ENCODE measurements at places on chromosomes 7 and 10. TPM values are rescaled to one million over a fixed set of nuclear protein-coding genes. Genes with fewer than 3 reads are reported as not detected.

The UCMA gene
- not detected for total RNA-seq

The KIN gene
- 14.4 TPM for total RNA-seq

The SFTPA1 gene
- not detected for total RNA-seq

The EIF5AL1 gene
- 0.28 TPM for total RNA-seq

The ZNF679 gene
- total RNA-seq: not detected

The NODAL gene
- not detected for total RNA-seq

The AZGP1 gene
- not detected for total RNA-seq

DNA sequence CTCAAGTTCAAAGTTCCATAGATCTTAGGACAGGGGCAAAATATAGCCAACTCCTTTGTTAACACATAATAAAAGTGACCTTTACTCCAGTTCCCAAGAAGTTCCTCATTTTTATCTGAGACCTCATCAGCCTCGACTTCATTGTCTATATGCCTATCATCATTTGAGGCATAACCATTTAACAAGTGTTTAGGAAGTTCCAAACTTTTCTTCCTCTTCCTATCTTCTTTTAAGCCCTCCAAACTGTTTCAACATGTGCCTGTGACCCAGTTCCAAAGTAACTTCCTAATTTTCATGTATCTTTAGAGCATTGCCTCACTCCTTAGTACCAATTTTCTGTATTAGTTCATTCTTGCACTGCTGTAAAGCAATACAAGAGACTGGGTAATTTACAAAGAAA lies 569.1 kb downstream of the ANKRD7 start:
- no peak overlapping the region for H3K4me3 ChIP-seq
- no peaks in the 10 kb centered on the region for H3K27me3 ChIP-seq
- H3K27ac ChIP-seq: no peak overlapping the region

- H3K4me3 ChIP-seq: no peak overlapping the region
- H3K27ac ChIP-seq: no peak overlapping the region
- H3K36me3 ChIP-seq: no peaks in the 10 kb centered on the region
Observed at GRCh38 chr10:48541144-48541795, 63.6 kb downstream of the ARHGAP22 start.

DNA sequence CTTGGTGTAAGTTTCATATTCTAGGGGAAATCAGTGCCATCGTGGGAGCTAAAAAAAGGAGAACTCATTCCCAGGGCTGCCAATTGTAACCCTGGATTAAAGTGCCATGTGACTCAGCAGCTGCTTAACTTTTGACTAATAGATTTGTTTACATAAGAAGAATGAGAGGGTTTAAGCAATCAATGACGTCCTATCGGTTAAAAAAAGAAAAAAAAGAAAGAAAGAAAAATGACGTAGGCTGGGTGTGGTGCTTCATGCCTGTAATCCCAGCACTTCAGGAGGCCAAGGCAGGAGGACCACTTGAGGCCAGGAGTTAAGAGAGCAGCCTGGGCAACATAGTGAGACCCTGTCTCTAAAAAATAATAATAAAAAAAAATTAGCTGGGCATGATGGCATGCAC lies 116.2 kb upstream of the AFAP1L2 start:
- no peak overlapping the region for H3K4me3 ChIP-seq
- DNase-seq: peak; percentile 81
- no peaks in the 10 kb centered on the region for H3K27me3 ChIP-seq
- peaks cover 2% of the 10 kb centered on the region for H3K36me3 ChIP-seq
- no peak overlapping the region for H3K27ac ChIP-seq

GRCh38 chr7:84193747-84194146 lies 842 bp downstream of the SEMA3A start:
- H3K27me3 ChIP-seq: no peaks in the 10 kb centered on the region
- H3K27ac ChIP-seq: no peak overlapping the region

- no peaks in the 10 kb centered on the region for H3K27me3 ChIP-seq
- no peaks in the 10 kb centered on the region for H3K36me3 ChIP-seq
- peaks cover 12% of the 10 kb centered on the region for H3K4me1 ChIP-seq
- DNase-seq: no peak
- H3K4me3 ChIP-seq: no peak overlapping the region
- H3K27ac ChIP-seq: no peak overlapping the region
Observed at GRCh38 chr7:45977256-45977780, 56.2 kb upstream of the IGFBP3 start.

DNA sequence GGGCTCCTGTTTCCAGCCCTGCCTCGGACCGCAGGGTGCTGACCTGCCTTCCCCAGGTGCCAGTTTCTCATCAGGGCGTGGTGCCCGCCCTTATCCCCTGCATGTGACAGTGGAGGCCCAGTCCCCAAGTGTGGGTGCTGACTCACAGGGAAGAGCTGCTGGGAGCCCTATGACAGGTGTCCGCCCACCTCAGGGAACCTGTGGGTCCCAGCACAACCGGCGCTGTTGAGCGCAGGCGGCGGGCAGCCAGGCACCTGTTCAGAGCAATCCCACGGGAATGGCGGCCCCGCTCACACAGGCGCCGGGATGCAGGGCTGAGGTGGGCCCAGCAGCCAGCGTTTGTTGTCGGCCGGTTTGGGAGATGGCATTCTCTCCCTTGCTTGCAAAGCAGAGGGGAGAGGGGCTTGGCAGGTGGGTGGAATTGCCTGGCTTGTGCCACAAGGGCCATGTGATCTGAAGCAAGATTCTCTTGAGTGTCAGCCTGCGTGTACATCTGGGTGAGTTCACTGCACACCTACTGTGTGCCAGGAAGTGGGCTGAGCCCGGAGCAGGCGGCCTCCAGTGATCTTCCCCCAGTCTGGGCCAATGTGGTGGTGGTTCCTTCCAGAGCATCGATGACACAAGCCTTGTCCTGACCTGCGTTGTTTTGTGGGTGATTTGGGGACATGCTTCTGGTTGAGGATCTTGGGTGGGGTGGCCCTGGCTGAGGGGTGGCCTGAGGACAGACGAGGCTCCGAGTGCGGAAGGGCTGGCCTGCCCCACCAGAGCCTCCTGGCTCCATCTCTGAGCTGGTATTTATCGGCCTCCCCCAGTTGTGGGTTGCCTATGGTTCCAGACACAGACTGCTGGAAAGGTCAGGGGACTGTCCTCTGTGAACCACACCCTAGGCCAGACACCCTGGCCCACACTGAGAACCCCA lies 2.4 kb downstream of the PWWP2B start:
- DNase-seq: no peak
- H3K27me3 ChIP-seq: no peaks in the 10 kb centered on the region
- H3K4me3 ChIP-seq: no peak overlapping the region
- no peak overlapping the region for H3K27ac ChIP-seq
- no peaks in the 10 kb centered on the region for H3K36me3 ChIP-seq

DNA sequence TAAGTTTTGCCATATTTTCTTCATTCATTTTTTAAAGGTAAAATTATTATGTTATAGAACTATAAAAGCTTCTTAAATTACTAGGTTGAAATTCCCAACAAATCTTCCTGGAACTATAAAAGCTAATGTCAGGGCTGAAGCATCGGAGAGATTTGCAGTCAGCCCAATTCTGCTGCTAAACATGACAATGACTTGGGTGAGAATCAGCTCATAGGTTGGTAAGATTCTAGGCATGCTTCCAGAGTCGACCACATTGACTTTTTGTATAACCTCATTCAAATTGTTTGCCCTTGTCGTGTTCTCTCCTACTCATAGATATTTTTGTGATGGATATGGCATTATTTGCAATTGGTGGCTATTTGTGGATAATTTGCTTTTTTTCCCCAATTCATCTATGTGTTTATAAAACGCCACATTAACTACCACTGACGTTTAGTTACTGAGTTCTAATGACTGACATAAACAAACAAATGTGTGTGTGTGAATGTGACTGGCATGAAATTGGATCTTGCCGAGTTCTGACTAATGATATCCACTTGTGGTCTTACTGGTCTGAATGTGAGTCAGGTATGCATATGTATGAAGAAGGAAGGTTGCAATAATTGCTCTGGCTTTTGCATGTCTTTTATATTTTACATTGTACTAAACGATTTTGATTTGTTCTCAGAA lies 579.8 kb downstream of the PARD3 start:
- no peak for DNase-seq
- no peak overlapping the region for H3K4me3 ChIP-seq
- H3K36me3 ChIP-seq: no peaks in the 10 kb centered on the region
- no peaks in the 10 kb centered on the region for H3K4me1 ChIP-seq
- H3K27ac ChIP-seq: no peak overlapping the region

DNA sequence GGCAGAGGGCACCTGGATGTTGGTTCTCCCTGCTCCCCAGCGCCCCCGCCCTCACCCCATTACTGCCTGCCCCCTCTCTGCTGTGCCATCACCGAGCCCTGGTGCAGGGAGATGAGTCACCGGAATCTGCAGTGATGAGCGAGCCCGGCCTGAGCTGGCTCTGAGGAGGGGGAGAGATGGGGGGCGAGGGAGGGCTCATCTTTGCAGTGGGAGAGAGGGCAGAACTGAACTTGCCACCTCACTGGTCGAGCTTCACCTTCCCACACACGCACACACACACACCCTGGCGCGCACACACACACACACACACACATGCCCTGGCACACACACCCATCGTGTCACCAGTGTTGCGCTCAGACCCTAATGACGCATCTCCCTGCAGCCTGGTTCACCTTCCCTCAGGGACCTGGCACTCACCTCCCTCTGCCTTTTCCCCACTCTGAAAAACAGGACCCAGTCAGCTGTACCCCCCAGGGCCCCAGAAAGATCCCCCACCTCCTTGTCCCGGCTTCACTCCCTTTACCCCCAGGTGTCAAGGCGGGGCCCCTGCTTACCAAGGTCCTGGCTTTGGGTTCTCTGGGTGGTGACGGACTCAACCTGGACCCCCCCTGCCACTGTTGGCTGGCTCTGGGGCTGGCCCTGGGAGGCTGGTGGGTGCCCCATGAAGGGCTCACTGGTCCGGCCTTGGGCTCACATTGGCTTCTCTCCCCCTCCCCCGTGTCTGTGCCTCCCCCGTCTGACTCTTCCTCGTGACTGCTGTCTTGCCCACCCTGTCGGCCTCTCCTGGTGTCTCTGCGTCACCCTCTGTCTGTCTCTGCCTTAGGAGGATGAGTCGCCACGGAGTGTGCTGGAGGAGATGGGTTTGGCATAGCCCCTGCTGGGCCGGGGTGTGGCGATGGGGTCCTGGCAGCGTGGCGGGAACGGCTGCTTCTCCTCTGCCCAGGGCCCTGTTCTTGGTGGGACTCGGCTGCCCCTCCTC lies 5.4 kb downstream of the VGF start:
- H3K27ac ChIP-seq: no peak overlapping the region
- peaks cover 18% of the 10 kb centered on the region for H3K4me1 ChIP-seq
- H3K27me3 ChIP-seq: peaks cover 12% of the 10 kb centered on the region
- H3K4me3 ChIP-seq: no peak overlapping the region
- peaks cover 19% of the 10 kb centered on the region for H3K36me3 ChIP-seq

DNA sequence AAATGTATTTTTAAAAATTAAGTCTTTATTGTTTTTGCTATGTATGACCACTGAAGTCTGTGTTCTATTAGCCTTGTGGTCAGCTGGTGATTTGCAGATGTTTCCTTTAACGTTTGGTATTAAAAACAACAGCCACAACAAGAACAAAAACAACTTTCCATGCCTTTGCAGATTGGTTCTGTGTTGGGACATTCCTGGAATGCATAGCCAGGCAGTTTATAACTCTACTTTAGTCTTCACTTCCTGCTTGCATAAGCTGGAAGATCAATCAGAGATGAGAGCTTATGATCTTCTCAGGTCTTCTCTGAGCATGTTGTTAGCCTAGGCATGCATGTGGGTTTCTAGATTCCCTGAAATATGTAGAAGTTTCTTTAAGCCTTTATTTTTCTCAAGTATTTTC lies 58.9 kb upstream of the SEMA3C start:
- H3K4me3 ChIP-seq: no peak overlapping the region
- no peak overlapping the region for H3K27ac ChIP-seq
- H3K36me3 ChIP-seq: no peaks in the 10 kb centered on the region
- DNase-seq: no peak
- no peaks in the 10 kb centered on the region for H3K4me1 ChIP-seq
- H3K27me3 ChIP-seq: no peaks in the 10 kb centered on the region

- no peaks in the 10 kb centered on the region for H3K4me1 ChIP-seq
- no peak overlapping the region for H3K4me3 ChIP-seq
- H3K27me3 ChIP-seq: no peaks in the 10 kb centered on the region
- DNase-seq: no peak
- H3K36me3 ChIP-seq: no peaks in the 10 kb centered on the region
Observed at GRCh38 chr7:80859272-80859970, 59.4 kb downstream of the SEMA3C start.

- H3K4me1 ChIP-seq: no peaks in the 10 kb centered on the region
- no peak overlapping the region for H3K27ac ChIP-seq
- no peaks in the 10 kb centered on the region for H3K27me3 ChIP-seq
- no peak for DNase-seq
- no peaks in the 10 kb centered on the region for H3K36me3 ChIP-seq
- no peak overlapping the region for H3K4me3 ChIP-seq
Observed at GRCh38 chr10:124296121-124296812, 122.5 kb downstream of the OAT start.

GRCh38 chr10:59036311-59037017 lies 140.0 kb upstream of the PHYHIPL start:
- DNase-seq: no peak
- H3K4me1 ChIP-seq: no peaks in the 10 kb centered on the region
- H3K27ac ChIP-seq: no peak overlapping the region

DNA sequence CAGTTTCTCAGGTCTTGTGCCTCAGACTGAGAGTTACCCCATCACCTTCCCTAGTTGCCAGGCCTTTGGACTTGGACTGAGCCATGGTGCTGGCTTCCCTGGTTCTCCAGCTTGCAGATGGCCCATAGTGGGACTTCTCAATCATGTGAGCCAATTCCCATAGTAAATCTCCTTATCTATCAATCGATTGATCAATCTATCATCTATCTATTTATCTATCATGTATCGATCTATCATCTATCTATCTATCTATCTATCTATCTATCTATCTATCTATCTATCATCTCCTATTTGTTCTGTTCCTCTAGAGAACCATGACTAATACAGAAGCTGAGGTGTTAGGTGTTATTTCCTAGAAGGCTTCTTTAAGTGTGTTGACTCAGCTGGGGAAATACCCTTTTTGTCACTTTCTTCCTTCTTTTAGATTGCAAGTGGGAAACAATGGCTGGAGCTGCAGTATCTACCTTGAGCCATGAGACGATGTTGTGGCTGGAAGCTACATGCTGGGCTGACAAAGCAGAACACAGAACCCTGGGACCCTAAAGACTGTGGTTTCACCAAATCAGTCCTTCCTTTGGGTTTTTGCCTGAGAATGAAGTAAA lies 234.7 kb upstream of the GLI3 start:
- no peak overlapping the region for H3K4me3 ChIP-seq
- no peaks in the 10 kb centered on the region for H3K27me3 ChIP-seq
- no peaks in the 10 kb centered on the region for H3K36me3 ChIP-seq
- no peak for DNase-seq
